Skeletal muscle cell (primary cell): ENCODE measurements at places on chromosomes 1 and 21.

DNA sequence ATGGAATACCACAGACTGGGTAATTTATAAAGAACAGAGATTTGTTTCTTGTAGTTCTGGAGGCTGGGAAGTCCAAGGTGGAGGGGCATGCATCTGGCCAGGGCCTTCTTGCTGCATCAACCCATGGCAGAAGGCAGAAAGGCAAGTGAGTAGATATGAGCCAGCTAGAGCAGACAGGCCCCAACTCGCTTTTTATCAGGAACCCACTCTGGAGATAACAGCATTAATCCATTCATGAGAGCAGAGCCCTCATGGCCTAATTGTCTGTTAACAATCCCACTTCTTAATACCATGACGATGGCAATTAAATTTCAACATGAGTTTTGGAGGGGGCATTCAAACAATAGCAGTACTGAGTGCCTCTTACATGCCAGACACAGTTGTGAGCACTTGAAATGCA is 87.2 kb upstream of the SOX13 start:
- no peak for DNase-seq

DNA sequence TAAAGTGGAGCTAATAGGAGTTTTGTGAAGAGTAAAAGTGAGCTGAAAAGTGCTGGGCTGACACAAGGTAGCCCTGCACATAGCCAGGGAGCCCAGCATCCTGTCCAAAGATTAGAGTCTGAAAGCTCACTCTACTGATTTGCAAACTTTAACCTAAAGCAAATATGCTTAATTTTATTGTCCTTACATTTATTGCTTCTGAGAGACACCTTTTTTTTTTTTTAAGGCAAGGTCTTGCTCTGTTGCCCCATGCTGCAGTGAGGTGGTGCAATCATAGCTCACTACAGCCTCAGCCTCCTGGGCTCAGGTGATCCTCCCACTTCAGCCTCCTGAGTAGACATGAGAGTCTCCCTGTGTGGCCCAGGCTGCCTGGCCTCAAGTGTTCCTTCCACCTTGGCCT is 16.5 kb downstream of the MGST3 start:
- no peak for DNase-seq

GRCh38 chr1:185213091-185213490 is 56.1 kb downstream of the SWT1 start:
- DNase-seq = peak; percentile 3

GRCh38 chr1:226187380-226187779 is 839 bp upstream of the ACBD3 start:
- no peak for DNase-seq

GRCh38 chr1:19505693-19506457 is 20.5 kb upstream of the CAPZB start:
- no peak for DNase-seq

DNA sequence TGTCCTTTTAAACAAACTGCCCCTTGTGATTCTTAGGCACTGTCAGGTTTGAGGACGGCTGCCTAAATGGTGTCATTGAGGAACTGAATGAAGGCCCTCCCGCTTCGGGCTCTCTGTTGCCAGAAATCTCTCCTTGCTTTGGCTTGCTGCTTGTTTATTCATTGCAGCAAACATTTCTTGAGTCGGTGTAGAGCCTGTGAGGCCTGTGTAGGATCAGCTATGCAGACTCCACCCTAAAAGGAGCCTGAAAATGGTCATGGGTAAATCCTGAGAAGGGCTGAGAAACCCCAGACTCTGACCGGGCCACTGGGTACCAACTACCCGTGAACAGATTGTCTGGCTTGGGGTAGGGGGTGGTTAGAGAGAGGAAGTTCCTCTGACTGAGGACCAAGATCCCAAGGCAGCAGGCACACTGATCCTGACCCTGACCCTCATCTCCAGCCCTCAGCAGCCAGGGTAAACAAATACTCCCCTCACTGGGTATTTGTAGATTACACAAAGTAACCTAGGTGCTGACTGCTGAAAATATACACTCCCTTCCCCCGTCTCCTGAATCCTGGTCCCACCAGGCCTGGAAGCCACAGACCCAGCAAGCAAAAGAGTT is 3.1 kb downstream of the IL6R start:
- no peak for DNase-seq

DNA sequence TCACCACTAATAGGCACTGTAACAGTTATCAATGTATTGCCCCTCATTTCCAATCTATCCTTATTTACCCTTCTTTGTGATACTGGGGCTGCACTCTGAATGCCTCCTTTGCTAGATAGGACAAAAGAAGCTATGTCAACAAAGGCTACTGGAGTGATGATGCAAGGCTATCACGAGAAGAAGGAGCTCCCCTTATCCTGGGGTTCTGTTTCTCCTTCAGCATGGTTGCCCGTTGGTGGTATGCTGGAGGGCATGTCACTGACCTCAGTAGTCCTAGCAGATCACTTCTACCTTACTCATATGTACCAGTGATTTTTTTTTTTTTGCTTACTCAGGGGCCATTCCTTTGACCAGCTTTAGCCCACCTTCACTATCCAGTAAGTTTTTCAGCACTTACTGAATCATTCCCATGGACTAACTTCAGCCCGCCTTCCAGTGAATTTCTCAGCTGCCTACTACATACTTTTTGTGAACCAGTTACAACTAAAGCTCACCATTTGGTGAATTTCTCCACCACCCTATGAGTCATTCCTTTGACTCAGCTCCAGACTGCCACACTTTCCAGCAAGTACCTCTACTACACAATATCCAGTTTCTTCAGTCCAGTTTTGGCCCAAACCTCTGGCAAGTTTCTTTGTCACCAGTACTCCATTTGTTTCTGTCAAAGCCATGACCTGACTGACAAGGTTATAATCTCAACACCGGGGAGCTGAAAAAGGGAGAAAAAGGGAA is 944.5 kb downstream of the KCNT2 start:
- DNase-seq = peak; percentile 84

- DNase-seq = no peak
Observed at GRCh38 chr1:180188091-180188506, 33.4 kb downstream of the QSOX1 start.

GRCh38 chr1:47710329-47711071 is 272.7 kb downstream of the FOXD2 start:
- DNase-seq = no peak

DNA sequence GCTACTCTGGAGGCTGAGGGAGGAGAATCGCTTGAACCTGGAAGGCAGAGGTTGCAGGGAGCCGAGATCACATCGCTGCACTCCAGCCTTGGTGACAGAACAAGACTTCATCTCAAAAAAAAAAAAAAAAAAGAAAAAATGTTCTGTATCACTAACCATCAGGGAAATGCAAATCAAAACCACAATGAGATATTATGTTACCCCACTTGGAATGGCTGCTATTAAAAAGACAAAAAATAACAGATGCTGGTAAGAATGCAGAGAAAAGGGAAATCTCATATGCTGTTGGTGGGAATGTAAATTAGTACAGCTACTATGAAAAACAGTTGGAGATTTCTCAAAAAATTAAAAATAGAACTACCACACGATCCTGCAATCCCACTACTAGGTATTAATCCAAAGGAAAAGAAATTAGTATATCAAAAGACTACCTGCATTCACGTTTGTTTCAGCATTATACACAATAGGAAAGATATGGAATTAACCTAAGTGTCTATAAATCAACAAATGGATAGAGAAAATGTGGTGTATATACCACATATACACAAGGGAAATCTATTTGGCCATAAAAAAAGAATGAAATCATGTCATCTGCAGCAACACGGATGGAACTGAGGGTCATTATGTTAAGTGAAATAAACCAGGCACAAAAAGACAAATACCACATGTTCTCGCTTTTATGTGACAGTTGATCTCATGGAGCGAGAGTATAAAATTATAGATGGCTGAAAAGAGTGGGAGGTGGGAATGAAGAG is 62.6 kb downstream of the ABL2 start:
- DNase-seq = no peak

DNA sequence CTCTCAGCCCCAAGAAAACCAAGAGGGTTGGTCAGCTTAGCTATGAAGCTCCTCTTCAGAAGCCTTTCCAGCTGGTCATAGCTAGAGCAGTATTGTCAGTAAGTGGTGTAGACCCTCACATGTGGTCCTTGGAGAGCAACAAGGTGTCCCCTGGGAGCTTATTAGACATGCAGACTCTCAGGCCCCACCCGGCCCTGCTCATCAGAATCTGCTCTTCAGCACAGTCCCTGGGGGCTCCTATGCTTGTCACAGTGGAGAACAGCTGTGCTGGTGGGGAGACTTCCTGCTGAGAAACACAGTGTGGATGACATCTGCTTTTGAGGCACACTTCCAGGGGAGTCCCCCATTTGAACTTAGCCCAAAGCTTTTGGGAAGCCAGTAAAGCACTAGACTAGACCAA is 21.9 kb upstream of the NEK2 start:
- DNase-seq = no peak

DNA sequence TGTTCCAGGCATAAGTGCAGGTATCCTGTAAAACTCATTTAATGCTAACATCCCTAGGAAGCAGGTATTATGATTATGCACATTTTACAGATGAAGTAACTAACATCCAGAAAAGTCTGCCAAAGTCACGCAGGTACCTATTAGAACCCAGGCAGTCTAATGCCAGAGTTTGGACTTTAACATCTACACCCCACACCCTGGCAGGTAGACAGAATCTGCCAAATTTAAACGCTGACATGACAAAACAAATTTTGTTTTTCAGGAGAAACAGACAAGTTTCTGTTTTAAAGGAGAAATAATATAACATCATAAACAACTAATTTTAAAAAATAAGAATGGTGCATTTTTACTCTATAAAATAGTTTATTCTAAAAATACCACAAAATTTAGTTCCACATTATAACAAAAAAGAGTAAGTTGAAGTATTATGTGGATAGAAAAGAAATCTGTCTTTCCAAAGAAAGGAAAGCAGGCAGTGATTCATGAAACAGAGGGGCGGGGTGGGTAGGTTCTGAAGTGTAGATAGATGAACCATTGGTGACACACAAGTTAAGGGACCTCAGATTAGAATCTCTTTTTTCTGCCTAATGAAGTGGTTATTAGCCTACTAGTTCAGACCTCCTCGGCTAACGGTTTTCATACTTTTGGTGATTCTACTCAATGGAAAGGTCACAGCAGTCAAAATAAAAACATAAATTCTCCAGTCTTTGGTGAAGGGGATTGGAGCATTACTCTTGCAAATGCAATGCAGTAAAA is 1.7 kb downstream of the ASPM start:
- DNase-seq = no peak

DNA sequence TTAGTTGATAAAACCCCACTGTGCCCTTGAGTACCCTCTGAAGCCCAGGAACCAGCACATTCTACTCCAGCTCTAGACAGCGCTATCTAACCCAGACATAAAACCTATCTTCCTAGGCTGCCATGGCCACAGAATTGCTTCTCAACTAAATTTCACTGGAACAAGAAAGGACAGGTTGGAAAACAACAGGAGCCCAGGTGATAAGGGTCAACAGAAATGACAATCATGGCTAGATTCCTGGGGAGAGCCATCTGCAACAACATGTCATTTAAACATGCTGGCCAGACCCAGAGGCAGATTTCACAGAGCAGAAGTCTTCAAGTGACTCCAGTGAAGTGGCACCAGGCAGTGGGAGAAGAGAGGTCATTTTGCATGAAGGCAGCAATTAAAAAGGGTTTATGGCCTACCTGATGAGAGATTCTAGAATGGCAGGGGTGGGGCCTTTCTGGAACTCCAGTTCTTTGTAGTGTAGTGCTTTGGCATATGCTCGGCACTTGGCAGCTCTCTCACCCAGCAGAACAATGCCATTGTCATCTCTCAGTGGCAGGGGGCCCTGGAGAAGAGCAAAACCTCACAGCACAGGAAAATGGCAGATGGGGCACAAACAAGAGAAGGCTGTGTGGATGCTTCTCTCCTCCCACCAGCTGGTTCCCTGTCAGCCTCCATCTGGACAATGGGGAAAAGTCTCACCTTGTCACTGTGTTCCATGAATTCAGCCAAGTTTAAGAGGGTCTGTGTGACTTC is 9.9 kb downstream of the ANGPTL7 start:
- DNase-seq = no peak

DNA sequence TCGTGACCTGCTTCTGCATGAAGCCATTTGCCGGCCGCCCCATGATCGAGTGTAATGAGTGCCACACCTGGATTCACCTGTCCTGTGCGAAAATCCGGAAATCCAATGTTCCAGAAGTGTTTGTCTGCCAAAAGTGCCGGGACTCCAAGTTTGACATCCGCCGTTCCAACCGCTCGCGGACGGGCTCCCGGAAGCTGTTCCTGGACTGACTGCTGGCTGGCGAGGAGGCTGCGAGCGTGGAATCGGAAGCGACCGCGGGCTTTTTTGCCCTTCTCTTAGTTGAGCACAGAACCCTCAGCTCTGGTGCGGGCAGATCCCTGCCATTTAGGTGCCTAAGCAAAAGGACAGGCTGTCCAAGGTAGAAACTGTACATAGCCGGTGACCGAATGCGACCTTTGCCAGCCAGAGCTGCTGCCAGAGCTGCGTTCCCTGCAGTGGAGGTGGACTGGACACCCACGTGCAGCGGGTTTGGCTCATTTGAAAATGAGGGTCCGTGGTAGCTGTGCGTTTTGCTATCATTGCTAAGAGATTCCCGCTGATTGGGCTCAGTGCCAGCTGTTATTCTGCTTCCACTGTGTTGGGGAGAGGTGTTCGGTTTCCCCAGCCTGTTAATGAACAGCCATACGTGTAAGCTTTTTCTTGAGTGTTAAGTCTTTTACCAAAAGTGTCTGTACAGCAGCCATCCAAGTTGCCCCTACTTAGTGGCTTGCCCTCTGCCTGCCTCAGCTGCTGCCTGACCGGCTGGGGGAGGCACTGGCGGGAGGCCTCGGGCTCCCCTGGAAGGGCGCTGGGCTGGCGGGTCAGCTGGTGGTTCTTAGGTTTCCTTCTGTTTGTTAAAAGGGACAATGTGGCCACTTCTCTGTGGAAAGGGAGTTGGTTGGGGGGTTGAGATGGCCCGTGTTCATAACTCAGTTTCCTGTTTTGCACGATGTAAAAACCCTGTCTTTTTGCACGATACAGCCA is 3.0 kb upstream of the THAP3 start:
- no peak for DNase-seq

DNA sequence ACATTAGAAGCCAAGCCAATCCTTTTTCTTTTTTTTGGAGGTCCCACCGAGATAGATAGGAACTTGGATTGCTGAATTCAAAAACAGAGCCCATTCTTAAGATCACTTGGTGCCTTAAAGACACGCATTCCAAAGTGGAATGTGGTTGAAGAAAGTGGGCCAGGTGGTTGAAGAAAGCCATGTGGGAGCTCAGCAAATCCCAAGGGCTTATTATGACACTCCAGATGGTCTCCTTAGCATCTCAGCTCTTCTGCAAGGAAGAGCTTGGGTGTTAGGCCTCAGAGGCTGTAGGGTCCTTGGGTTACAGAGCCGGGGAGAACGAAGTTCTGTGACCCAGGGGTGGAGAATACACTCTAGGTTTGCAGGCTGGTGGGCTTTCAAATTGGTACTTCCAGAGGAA is 13.5 kb downstream of the TOR3A start:
- DNase-seq = no peak

- DNase-seq = no peak
Observed at GRCh38 chr1:180178511-180179161, 24.0 kb downstream of the QSOX1 start.

DNA sequence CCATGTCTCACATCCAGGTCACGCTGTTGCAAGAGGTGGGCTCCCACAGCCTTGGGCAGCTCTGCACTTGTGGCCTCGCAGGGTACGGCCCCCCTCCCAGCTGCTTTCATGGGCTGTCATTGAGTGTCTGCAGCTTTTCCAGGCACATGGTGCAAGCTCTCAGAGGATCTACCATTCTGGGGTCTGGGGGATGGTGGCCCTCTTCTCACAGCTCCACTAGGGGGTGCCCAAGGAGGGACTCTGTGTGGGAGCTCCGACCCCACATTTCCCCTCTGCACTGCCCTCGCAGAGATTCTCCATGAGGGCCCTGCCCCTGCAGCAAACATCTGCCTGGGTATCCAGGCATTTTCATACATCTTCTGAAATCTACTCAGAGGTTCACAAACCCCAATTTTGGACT is 219.4 kb downstream of the LRRC7 start:
- DNase-seq = no peak

GRCh38 chr1:203410182-203410900 is 59.4 kb upstream of the FMOD start:
- DNase-seq = no peak
